ENCODE measurements at places on chromosomes 5 and 9.

GRCh38 chr9:125366676-125367075, 105.0 kb downstream of the GAPVD1 start:
- no peak for DNase-seq

GRCh38 chr5:132233811-132234683, 6.4 kb upstream of the P4HA2 start:
- no peak for DNase-seq

DNA sequence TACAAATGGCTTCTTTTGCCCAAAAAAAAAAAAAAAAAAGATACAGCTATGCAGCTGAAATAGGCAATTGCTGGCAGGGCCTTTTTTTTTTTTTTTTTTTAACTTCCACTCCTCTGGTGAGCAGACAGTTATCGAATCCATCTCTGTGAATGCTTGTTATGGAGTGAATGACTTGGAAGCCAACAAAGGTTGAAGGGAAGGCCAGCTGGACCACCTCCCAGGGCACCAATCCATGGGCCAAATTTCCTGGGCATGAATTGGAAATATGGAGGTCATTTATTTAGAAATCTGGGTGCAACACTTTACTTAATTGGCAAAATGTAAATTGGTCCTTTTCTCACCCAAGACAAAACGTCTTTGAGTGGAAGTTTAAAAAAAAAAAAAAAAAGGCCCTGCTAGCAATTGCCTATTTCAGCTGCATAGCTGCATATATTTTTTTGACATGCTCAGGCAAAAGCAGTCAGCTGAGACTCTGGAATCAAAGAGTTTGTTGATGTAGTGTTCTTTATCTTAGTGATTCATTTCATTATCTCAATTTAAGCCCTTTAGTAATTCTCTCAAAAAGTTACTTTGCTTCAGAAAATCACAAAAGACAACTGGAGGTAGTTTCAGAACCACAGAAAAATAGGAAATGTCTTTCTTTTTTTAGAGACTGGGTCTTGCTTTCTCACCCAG, 392.2 kb upstream of the KLF4 start:
- DNase-seq, result no peak

- DNase-seq, result no peak
Observed at GRCh38 chr5:124401476-124402143, 344.8 kb downstream of the ZNF608 start.

- DNase-seq, result no peak
Observed at GRCh38 chr5:9430306-9430705, 115.6 kb downstream of the SEMA5A start.

GRCh38 chr5:175059687-175060211, 335.4 kb downstream of the MSX2 start:
- DNase-seq, result no peak

DNA sequence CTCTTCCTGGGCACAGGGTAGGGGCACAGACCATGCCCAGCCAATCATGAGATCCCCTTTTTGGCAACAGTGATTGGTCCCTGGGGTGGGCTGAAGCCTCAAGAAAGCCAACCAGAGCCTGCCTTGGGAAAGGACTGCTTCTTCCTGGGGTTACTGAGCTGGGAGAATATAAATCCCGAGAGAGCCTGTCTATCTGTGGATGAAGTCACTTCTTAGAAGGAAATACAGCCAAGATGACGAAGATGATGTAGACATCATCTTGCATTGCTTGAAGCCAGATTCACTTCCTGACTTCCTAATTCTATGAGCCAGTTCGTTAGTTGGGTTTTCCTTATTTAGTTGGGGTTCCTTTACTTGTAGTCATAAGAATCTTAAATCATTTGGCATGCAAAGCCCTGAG, 50.1 kb upstream of the PWWP2A start:
- no peak for DNase-seq

GRCh38 chr5:125457617-125458016, 711.2 kb upstream of the ZNF608 start:
- no peak for DNase-seq

GRCh38 chr9:92735636-92736562, 28.7 kb downstream of the BICD2 start:
- no peak for DNase-seq

DNA sequence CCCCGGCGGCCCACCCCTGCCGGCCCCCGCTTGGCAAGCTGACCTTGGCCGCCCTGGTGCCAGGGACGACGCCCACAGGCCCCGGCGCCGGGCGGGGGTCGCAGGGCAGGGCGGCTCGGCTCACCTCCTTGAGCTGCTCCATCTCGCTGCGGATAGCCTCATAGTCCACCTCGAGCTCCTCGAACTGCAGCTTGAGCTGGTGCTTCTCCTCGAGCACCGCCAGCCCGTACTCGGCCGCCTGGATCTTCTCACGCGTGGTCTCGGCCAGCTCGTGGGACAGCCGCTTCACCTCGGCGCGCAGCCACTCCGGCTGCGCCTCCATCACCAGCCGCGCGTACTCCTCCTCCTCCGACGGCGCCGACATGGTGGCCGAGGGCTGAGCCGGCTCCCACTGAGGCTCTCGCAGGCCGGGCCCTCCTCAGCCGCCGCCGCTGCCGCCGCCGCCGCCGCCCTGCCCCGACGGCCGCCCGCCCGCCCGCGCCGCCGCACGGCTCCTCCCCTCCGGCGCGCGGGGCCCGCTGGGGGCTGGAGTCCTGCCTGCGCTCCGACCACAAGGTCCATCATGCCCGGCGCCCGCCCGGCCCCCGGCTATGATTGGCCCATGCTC, at the start of gene BICD2:
Gene BICD2 (minus strand): TSS at position 453 of the 607 bp plus-strand sequence. CDS start 89 bp downstream, at position 364.
- DNase-seq, result no peak

DNA sequence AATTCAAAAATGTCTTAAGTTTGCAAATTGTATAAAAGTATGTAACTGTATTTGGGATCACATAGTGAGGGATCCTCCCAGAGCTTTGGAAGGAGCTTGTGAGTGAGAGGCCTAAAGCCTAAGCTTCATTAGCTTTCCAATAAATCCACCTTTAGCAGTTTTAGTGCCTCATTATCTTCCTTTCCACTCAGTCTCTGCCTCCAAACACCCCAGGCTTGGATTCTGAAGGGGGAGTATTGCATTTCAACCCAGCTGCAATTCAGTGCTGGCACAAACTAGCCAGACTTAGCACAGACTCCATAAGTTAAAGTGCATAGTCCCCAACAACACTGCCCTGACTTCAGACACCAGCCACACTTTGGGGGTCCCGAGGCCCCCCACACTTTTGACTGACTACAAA, 113.5 kb downstream of the SMARCA2 start:
- no peak for DNase-seq

DNA sequence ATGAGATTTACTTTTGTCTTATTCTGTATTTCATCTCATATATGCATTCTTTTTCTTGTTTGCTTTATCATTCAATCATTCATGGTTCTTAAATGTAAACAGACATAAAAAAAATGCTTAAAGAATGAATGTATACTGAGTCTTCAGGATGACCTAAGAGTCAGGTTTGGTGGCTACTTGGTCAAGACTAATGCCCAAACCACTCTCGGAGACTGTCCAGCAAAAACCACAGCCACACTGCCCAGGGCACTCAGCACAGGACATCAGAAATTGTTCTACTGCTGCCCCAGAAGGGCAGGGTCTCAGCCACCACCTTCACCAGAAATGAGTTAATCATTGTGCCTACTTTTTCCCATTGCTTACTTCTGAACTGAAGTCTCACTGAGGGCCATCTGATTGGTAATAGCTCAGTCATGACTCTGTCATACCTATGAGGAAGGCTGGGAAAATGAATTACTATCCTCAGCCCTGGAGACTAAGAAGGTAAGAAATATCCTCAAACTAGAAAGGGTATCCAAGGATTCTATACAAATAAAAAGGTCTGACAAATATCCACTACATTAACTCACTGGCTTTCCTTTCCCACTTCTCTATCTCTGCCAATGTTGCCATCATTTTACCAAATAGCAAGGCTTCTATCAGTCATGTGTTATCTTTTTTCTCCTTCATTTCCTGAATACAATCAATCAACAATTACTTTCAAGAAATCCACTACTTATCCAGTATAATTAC, 236.1 kb downstream of the CETN3 start:
- DNase-seq, result no peak

- peak; percentile 72 for DNase-seq
Observed at GRCh38 chr5:94746731-94747124, 128.3 kb downstream of the SLF1 start.

- no peak for DNase-seq
Observed at GRCh38 chr5:120614531-120615180, 150.6 kb downstream of the PRR16 start.

DNA sequence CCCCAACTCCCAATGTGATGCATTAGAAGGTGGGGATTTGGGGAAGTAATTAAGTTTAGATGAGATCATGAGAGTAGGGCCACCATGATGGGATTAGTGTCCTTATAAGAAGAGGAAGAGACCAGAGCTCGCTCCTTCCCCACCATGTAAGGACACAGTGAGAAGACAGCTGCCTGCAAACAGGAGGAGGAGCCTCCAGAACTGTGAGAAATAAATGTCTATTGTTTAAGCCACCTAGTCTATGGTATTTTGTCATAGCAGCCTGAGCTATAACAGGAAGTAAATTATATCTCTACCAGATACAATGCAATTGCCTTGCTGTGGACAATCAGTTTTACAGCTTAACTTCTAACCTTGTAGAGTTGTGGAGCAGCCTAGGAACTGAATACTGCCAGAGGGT, 58.0 kb downstream of the ANKRD33B start:
- DNase-seq, result no peak

- DNase-seq, result no peak
Observed at GRCh38 chr9:26893030-26893676, 551 bp upstream of the CAAP1 start.

DNA sequence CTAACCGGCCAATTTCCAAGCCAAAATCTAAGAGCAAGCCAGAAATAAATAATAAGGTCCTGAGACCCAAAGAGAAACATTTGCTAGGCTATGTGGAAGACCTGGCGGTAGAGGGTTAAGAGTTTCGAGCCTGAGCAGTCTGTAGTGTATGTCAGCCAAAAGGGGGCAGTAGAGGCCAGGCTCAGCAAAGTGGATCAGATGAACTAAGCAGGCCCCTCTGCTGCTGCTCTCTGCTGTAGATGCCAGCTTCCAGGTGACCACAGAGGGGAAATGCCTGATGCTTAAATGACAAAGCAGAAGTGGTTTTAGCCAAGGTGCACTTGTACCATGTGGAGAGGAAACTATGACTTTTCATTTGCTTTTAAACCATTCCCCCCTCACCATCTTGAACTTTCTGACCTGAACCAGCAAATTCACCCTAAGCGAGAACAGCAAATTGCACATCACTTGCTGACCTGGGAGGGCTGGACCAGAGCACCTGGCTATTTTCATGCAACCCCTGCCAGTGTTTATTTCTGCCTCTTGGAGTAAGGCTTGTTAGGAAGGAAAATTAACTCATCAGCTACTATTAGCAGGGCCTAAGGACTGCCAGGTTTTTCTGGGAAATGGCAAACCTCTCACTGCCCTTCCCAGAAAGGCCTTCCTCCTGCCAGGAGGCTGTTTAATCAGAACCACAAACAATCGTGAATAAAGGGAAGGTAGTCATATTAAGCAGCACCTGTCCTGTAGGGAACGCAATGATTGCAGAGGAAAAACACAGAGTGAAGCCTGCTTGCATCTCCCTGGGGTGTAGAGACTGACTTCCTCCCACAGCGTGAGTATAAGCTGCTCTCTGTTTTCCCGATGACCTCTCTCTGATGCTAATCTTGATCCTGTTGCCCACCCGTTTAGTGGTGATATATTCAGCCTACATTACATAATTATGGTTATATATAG, 818.2 kb downstream of the TLR4 start:
- peak; percentile 22 for DNase-seq

DNA sequence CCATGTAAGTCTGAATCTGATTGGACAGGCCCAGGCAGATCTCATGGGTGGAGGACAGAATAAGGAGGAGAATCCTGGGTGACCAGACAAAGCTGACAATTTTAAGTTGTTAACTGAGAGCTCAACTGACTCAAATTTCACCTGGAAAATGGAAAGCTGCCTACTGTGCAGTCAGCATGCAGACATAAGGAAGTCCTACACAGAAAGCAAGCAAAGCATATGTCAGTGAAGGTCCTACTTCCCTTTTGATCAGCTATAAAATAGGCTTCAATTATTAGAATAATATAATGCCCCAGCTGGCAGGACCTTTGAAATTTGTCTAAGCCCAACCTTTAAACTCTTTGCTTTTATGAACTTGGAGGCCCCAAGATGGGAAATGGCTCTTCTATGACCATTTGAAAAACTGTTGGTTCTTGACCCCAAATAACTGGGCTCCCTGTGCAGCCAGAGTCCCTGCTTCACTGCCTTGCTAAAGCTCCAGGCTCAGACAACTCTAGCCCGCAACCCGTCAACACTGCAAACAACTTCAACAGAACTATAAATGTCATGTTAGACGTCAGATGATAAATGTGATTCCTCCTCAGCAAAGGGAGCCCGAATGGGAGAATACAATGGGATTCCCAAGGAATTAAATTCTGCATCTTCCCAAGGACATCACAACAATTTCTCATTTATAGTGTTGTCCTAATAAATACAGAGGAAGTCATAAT, 118.9 kb upstream of the ADRA1B start:
- no peak for DNase-seq

- DNase-seq, result no peak
Observed at GRCh38 chr9:8904771-8905515, 1105.4 kb upstream of the DMAC1 start.

GRCh38 chr9:6632516-6633183, 12.9 kb downstream of the GLDC start:
- peak; percentile 90 for DNase-seq

GRCh38 chr5:1055896-1056610, 47.5 kb downstream of the NKD2 start:
- DNase-seq, result no peak

GRCh38 chr9:23611869-23612268, 214.2 kb downstream of the ELAVL2 start:
- DNase-seq, result no peak

- DNase-seq, result no peak
Observed at GRCh38 chr9:99126312-99126711, 21.4 kb downstream of the TGFBR1 start.

DNA sequence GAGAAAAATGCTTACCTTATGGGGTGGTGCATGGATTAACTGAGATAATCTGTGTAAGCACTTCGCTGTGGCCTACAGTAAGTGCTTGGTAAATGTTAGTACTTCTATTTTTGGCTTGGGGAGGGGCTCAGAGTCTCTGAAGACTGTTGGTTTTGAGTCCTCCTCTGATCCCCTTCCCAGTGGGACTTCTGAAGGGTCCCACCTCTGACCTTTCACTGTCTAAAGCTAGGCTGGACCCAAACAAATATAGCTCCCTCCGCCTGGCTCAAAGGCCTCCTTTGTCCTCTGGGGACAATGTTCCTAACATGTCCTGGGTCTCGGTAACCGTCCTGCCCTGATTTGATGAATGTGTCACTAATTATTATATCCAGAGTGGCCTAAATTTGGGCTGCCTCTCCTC, 34.8 kb downstream of the CAMK2A start:
- no peak for DNase-seq

DNA sequence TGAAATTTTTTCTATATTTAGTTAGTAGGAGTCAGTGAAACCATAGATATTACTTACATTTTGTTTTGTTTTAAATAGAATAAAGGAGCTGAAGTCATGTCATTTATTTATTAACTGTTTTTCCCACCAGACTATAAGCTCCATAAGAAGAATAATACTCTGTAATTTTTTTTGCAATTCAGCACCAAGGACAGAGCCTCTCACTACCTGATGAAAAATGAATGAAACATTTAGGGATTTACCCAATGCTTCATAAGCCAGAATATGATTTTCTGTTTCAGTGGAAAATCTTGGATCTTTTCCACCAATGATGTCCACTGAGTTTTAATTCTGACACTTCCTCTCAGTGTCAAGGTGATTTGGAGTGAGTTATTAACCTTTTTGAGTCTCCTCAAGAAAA, 624.9 kb upstream of the GRAMD2B start:
- DNase-seq, result no peak

GRCh38 chr5:177349362-177349647, 2.2 kb downstream of the LMAN2 start:
- no peak for DNase-seq

All from GM12864 (cell line).